ENCODE measurements at places on chromosomes 4 and X. TPM values are rescaled to one million over a fixed set of nuclear protein-coding genes. Genes with fewer than 3 reads are reported as not detected.

DNA sequence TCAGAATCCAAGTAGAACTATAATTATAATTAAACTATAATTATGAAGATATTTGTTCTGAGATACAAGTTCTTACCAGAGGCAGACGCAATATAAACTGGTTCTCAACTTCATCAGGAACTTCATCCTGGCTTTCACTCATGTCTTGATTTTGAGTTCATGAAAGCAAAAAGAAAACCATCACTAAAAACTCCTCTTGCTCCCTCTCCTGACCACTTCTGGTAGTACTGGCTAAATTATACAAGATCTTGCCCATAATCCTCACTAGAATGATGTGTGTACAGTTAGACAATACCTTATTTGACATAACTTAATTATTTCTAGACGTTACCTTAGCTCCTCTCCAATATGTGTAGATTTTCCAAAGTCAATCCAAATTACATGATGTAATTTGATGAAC lies 3.7 kb downstream of the TAF7L start:
- DNase-seq = no peak

DNA sequence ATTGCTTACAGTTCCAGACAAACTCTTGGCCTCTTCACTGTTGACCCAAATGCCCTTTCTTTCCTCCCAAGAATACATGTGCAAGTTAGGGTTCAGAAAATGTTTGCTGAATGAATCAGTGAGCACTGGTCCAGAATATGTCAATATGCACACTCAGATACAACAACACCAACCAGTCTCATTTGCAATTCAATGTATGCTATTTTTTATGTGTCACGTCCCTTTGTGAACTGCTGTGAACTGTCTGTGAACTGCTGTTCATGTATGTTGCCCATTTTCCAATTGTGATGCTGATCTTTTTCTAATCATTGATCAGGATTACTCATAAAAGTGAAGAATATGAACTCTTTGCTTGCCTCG lies 17.8 kb downstream of the GAB3 start:
- no peak for DNase-seq

The SCRG1 gene
- not detected for total RNA-seq

DNA sequence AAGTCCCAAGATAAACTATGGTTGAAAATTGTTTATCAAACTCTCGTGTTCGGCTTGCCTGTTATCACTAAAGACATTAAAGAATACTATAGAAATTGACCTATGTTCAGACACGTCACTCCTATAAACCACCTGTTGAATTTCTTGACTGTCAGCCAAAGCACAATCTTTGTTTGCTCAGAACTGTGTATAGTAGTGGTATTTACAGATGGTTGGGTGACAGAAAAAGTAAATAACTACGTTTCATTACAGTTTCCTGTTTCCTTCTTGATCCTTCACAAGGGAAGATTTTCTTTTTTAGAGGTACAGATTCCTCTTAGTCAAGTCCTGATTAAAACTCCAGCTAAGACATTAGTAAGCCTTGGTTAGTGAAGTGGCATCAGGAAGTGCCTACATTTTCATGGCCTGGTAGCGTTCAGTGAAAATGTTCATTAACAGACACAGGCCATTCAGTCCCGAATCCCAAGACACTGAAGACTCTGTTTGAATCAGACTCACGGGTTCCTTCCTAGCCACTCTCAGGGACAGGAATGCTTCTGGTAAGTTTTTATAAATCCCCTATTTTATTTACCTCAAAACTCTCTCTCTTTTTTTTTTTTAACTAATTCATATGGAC lies at the start of gene SMIM31:
Gene SMIM31 (plus strand): TSS at position 259 of the 616 bp plus-strand sequence. CDS start 16,313 bp downstream, outside the sequence.
- DNase-seq = no peak

The CLRN2 gene
- total RNA-seq = not detected

The CT45A6 gene
- total RNA-seq = not detected

The PRRG1 gene
- not detected for total RNA-seq

DNA sequence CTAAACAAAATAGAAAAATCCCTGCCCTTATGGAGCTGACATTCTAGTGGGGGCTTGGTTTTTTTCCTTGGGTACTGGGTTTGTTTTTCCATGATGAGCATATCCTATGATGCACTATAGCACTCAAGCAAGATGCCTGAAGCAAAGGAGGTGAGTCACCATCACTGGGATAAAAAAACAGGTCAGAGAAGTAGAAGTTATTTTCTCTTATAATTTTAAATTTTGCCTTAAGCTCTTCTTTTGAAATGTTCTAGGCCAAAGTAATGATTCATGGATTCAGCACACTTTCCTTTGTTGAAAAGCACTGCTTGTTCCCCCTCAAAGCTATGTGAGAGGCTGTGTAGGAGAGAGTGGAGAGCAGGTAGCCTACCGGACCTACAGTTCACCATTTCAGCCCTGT lies 15.2 kb upstream of the CXCL2 start:
- DNase-seq = no peak

DNA sequence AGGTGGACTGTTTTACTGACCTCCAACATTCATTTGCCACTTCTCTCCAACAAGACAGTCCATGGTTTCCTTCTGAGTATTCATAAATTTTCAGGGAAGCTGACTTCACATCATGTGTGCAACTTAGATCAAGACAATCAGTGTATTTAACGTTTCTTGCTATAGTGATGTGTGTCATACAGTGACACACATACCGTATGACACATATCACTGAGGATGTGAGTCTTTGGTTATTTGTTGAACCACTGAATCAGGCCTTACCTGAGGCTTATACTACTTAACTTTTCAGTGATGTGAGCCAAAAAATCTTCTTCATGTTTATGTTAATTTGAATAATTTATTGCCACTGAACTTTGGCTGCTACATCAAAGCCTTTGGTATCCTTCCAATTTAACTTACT lies 166.8 kb downstream of the BMPR1B start:
- DNase-seq = no peak

DNA sequence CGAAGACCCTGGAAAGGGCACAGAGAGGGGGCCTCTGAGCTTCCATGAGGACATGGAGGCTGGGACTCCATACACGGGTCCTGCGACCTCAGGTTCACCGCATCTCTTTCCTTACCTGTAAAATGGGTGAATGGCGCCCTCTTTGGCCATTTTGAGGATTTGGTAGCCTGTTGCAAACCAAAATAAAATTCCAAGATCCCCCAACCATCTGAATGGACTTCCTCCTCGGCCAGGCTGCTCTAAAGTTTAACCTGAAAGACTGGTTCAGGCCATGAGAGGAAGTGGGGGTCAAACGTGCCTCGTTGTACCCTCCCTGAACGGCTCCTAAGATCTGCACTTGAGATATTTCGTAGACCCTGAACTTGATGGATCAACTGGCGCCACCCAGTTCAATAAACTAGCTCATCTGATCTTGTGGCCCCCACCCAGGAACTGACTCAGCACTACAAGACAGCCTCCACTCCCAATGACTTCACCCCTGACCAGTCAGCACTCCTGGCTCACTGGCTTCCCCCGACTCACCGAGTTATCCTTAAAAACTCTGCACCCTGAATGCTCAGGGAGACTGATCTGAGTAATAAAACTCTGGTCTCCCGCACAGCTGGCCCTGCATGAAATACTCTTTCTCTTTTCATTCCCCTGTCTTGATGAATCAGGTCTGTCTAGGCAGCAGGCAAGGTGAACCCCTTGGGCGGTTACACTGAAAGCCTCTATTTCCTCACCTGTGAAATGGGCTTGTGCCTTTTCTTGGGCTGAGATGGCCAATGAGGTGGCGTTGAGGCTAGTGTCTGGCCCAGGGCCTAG lies 32.9 kb upstream of the GPR78 start:
- DNase-seq = no peak

Data from activated T-helper 2 cell treated with anti-CD3 and anti-CD28 coated beads, Interferon-gamma antibody, Interleukin-2, Interleukin-4, amounts not matched to agents 10 μg/mL and 5 μg/mL and 100 μg/mL, durations not matched to agents 14 hours and 24 hours and 36 hours (primary cell).